ENCODE measurements at places on chromosomes 2 and 18. TPM values are rescaled to one million over a fixed set of nuclear protein-coding genes. Genes with fewer than 3 reads are reported as not detected.

Gene XIRP2
- total RNA-seq, result not detected

Gene PRSS56
- not detected for total RNA-seq

Gene ANKRD36
- 25.5 TPM for total RNA-seq

Gene SNED1
- total RNA-seq, result 37.2 TPM

Gene TRABD2A
- total RNA-seq, result 0.66 TPM

Gene NAT8
- total RNA-seq, result not detected

Gene STARD6
- total RNA-seq, result 0.53 TPM

Gene GALR1
- total RNA-seq, result not detected

Gene ALK
- not detected for total RNA-seq

Gene VIT
- 0.12 TPM for total RNA-seq

Gene REG3G
- total RNA-seq, result not detected

Gene ADAM23
- 7.7 TPM for total RNA-seq

Gene FBXO48
- 0.19 TPM for total RNA-seq
